ENCODE measurements at places on chromosomes 12 and 14.
A peak's percentile ranks its signal among the peaks of the same experiment; 100 is the strongest.

DNA sequence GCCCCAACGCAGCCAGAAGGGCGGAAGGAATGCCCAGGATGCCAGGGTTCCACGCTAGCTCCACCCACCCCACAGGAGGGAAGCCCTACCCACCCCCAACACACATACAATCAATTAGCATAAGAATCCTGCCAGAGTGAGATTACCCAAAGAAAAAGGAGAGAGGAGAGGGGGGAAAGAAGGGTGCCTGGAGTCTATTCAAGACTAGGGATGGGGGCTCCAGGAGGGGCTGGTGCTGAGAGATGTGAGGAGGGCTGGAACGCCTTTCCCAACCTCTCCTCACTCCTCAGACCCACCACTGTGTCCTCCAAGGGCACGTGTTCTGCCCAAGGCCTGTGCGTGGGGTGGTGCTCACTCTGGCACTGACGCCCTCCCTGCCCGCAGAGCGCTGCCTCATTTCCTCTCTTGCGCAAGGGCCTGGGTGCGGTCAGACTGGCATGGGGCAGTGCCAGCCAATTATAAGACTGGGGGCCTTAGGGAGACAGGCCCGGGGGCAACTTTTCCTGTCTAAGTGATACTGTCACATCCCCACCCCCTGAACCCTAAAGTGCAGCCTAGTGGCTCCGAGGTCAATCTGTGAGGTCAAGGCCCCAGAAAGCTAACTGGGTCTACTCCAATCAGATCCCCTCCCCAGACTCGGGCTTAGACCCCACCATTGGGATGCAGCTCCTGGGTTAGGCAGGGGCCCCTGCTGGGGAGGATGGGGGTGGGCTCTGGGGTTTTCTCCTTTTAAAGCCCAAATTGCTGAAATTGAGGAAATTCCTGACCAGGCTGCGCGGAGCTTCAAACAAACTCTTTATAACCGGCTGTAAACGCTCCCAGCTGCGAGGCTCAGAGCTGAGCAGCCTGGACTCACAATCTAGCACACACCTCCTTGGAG, 10.2 kb upstream of the ITGB7 start:
- DNase-seq, result peak; percentile 88

DNA sequence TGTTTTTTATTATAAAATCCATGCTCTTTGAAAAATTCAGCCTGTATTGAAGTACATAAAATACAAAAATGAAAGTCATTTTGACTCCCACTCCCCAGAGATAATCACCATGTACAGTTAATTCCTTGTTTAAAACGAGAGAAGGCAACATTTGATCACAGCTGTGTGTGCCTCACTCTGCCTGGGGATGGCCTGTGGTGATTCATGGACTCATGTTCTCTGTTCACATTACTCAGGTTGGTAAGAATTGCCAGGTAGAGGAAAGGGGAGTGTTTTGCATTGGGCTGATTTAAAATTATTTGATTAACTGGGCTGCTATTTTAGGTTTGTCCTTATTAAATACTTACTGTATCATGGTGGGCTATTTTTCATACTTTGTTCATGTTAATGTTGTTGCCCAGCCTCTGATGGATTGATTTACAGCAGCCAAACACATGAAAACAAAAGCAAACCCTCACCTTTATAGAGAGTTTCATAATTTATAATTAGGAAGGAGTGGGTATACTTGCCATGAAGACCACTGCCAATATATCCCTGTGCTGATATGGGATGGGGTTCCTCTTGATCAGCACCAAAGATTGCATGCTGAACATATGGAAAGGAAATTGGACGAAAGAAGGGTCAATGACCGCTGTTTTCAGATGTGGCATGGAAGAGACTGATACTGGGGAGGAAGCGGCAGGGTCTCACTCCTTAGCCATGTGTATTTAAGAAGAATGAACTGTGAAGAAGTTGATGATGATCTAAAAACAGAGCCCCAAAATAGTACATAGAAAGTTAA, 3.0 kb downstream of the ZBTB1 start:
- DNase-seq, result no peak

DNA sequence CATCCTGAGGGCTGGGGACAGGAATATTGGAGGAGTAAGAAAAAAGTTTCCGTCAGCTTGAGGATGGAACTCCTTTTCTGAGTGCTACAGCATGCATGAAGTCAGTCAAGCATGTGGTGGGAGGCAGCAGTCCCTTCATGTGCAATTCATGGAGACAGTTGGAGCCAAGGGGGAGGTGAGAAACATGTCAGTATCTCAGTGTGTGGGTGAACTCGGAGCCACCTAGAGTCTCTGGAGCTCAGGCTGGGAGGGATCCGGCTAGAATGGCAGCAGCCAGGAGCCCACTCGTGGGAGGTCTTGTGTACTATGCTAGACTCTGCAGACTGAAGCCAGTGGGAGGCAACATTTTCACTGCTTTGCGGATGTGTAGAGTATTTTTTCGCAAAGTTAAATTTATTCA, 60.3 kb downstream of the AVPR1A start:
- DNase-seq, result no peak

GRCh38 chr12:132807295-132808092, 21.2 kb downstream of the GOLGA3 start:
- peak; percentile 67 for DNase-seq

GRCh38 chr12:119341020-119341419, 6.5 kb downstream of the CCDC60 start:
- no peak for DNase-seq

DNA sequence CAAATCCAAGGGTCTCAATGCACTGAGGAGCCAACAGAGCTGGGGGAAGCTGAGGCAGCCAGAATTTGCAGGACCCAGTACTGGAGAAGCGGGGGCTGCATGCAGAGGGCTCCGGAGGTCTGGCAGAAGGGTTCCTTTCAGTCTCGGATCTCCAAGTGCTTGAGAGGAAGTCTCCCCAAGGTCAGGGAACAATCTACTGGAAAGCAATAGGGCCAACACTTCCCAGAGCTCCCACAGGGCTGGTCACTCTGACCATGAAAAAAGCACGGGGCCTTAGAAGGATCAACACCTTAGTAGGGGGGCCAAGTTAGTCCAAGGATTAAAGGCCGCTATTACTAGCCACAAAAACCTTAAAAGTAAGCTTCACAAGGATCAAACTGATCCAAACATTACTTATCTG, 31.7 kb downstream of the SPPL3 start:
- DNase-seq, result no peak

DNA sequence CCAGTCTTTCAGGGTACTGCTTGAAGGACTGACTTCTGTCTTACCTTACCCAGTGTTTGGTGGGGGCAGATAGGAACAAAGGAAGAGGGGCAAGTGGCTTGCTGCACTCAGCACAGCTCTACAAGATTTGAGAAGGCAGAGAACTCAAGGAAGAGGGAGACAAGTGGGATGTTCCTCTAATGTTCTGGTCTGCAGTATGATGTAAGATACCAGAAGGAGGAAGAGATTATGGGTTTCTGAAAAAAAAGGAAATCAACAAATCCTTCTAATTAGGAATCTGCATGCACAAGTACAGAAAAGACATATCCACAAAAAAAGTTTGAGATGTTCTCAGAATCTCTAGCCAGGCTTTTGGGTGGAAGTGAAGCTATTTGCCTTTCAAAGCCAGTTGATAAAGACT, 37.1 kb downstream of the USP15 start:
- no peak for DNase-seq

- DNase-seq, result no peak
Observed at GRCh38 chr12:80858356-80858755, 79.4 kb downstream of the LIN7A start.

GRCh38 chr12:75717902-75718301, 206.5 kb upstream of the KRR1 start:
- no peak for DNase-seq

DNA sequence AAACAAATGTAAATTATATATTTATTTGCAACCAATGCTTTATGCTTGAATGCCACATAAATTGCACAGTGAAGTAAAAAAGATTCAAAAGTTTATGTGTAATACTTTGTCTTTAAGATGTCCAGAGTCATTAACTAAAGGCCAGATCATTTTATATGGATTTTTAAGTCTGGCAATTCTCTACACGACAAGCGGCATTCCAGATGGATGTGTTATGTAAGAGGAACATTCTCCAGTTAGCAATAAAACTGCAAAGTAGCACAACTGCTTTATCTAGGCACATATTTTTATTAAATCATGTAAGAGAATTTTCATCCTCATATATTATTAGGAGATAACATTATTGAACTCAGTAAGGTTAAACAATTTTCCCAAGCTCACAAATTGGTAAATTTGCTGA, 1717.7 kb upstream of the SEL1L start:
- DNase-seq, result no peak

GRCh38 chr14:99249389-99249788, 22.6 kb downstream of the BCL11B start:
- DNase-seq, result no peak

DNA sequence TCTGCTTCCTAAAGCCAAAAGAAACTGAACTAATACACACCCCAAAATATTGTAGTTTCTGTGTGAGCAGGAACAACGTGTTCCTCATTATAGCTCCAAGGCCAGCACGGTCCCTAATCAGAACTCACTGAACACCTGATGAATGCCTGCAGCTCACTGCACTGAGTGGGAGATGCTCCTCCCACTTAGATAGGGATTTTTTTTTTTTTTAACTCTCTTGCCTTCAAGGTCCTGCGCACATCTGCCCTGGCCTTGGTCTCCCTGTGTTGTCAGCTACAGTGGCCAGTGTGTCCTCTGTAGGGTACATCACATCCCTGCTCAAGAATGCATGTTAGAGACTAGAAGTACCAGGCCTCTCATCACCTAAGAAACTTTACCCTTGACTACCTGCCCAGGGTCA, 44.3 kb upstream of the TMPO start:
- no peak for DNase-seq

DNA sequence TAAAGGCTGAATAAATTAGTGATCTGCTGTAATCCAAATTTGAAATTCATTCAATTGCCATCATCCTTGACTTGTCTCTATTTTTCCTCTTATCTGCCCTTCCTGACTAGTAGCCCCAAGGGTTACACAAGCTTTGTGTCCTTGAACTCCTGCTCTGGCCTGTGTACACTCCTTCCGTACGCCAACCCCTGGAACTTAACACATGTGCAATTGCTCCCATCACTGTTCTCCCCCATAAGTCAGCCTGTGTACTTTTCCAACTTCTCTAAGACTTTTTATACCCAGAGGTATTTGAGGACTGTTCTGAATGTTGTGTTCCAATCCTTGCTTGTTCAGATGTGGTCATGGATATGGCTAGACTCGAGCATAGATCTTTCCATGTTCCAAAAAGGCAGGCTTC, 171.1 kb upstream of the G2E3 start:
- no peak for DNase-seq
